ENCODE measurements at places on chromosomes 1 and 21.

DNA sequence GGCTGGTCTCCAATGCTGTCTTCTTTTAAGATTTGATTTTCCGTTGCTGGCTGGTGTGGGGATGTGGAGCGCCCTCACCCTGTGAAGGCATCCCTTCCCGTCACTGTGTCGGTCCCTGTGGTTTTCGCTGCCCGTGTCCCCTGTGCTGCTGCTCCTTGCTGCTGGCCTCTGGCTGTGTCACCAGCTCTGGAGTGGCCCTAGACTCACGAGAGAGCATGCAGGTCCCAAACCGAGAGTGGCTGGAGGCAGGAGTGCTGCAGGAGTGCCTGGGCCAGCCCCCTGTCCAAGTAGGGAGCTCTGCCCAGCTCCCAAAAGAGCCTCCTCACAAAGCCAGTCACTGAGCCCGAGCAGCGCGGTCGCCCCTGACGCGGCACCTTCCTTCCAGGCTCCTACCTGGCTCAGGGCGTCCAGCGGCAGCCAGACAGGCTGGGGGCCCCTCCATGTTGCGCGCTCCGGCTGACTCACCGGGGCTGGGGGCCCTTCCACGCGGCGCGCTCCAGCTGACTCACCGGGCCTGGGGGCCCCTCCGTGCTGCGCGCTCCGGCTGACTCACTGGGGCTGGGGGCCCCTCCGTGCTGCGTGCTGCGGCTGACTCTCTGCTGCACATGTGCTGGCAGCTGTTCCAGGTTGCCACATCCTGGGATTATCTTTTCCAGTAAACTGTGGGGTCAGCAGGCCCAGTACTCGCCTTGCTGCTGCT, 106.7 kb upstream of the COL6A1 start:
- H3K4me3 ChIP-seq = no peak overlapping the region
- peaks cover 49% of the 10 kb centered on the region for H3K27me3 ChIP-seq
- DNase-seq = no peak
- H3K27ac ChIP-seq = no peak overlapping the region

DNA sequence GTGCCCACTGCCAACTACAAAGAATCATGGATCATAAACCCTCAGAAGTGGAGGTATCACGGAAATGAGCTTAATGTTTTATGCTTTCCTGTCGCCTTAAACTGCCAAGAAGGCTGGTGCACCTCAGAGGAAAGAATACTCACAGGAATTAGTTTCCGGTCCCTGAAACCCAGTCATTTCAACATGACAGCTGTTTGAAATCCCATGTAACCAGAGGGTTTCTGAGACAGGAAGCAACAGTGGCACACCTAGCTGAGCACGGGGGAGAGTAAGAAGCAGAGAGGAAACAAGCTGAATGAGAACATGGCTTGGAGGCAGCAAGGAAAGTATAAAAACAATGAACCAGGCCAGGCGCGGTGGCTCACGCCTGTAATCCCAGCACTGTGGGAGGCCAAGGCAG, 3.9 kb downstream of the JAK1 start:
- H3K27me3 ChIP-seq = no peaks in the 10 kb centered on the region
- peak overlapping the region; percentile 64 for H3K27ac ChIP-seq
- no peak for DNase-seq
- H3K4me1 ChIP-seq = peaks cover 65% of the 10 kb centered on the region
- peak overlapping the region; percentile 94 for H3K4me3 ChIP-seq

- peaks cover 9% of the 10 kb centered on the region for H3K36me3 ChIP-seq
- peaks cover 78% of the 10 kb centered on the region for H3K4me1 ChIP-seq
- H3K27me3 ChIP-seq = no peaks in the 10 kb centered on the region
- H3K4me3 ChIP-seq = no peak overlapping the region
These were observed 23.2 kb downstream of the HIVEP3 start for GRCh38 chr1:41895552-41895951.

DNA sequence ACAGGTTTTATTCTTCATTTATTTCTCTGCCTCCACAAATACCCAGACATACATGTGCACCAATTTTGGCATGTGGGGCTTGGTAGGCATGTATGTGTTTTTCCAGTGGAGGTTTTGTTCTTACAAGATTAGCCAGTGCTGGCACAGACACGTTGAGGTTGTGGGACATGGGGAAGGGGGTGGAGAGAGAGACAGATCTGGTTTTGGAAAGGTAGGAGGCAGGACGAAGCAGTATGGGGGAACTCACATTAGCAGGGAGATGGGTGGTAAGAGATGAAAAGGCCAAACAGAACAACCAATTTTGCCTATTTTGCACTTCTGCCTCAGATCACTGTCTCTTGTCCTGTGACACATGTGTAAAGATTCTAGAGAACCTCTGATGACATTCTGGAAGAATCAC, 166.1 kb upstream of the HMGB4 start:
- no peak for DNase-seq
- no peaks in the 10 kb centered on the region for H3K4me1 ChIP-seq
- no peaks in the 10 kb centered on the region for H3K36me3 ChIP-seq
- H3K4me3 ChIP-seq = no peak overlapping the region
- no peak overlapping the region for H3K27ac ChIP-seq

DNA sequence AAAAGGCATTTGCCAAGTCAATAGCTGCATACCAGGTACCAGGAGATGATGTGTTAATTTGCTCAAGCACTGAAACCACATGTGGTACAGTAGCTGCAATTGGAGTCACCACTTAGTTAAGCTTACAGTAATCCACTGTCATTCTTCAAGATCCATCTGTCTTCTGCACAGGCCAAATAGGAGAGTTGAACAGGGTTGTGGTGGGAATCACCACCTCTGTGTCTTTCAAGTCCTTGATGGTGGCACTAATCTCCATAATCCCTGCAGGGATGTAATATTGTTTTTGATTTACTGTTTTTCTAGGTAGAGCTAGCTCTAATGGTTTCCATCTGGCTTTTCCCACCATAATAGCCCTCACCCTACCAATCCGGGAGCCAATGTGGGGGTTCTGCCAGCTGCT, 91.9 kb downstream of the FCRL5 start:
- no peaks in the 10 kb centered on the region for H3K36me3 ChIP-seq
- no peaks in the 10 kb centered on the region for H3K4me1 ChIP-seq
- H3K4me3 ChIP-seq = no peak overlapping the region
- DNase-seq = no peak
- peaks cover 41% of the 10 kb centered on the region for H3K27me3 ChIP-seq

DNA sequence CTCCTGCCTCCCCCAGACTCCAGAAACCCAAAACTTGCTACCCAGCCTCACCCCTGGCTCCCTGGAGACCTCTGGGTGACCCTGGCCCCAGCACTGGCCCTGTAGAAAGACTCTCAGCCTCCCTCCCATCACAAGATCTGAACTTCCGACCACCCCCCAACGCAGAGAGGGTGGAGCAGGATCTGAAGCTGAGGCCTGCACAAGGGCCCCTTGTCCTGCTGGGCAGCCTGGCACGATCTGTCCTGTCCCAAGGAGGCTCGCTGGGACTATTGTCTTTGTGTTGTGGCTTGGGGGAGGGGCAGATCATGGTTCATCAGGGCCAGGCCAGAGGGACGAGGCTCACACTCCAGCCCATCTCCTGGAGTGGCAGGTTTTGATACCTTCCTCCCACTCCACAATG, 20.0 kb downstream of the PHLDA3 start:
- peaks cover 6% of the 10 kb centered on the region for H3K4me1 ChIP-seq
- no peak for DNase-seq
- no peaks in the 10 kb centered on the region for H3K36me3 ChIP-seq
- H3K4me3 ChIP-seq = no peak overlapping the region
- H3K27ac ChIP-seq = no peak overlapping the region
- peaks cover 41% of the 10 kb centered on the region for H3K27me3 ChIP-seq

- H3K36me3 ChIP-seq = no peaks in the 10 kb centered on the region
- H3K27me3 ChIP-seq = peaks cover 13% of the 10 kb centered on the region
- no peaks in the 10 kb centered on the region for H3K4me1 ChIP-seq
- no peak overlapping the region for H3K27ac ChIP-seq
- DNase-seq = no peak
These were observed 59.4 kb downstream of the AK5 start for GRCh38 chr1:77341195-77341594.

Data from central memory CD8-positive, alpha-beta T cell (primary cell).